ENCODE measurements at places on chromosomes 1 and 21.
A peak's percentile ranks its signal among the peaks of the same experiment; 100 is the strongest.

GRCh38 chr1:77978969-77979876, at the start of gene FUBP1:
TSS of gene FUBP1 (minus strand) at chr1:77979072. CDS start at chr1:77979004, 68 bp downstream.
- DNase-seq = peak; percentile 95

DNA sequence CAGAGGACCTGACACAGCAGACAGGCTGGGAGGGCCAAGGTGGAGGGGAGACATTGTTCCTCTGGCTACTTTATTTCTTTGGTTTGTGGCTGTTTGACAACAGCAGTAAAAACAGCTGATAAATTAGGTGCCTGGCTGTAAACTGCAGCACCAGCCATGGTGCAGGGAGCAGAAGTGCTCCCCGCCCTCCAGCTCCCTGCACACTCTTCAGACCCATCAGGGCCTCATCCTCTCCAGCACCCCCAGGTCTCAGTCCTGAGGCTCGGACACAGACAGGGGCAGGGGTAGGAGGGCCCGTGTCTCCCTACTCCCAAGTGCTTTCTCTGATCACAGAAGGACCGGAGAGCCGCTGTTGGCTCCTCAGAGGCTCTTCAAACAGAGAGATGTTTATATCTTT, 17.7 kb upstream of the LRRN2 start:
- no peak for DNase-seq

DNA sequence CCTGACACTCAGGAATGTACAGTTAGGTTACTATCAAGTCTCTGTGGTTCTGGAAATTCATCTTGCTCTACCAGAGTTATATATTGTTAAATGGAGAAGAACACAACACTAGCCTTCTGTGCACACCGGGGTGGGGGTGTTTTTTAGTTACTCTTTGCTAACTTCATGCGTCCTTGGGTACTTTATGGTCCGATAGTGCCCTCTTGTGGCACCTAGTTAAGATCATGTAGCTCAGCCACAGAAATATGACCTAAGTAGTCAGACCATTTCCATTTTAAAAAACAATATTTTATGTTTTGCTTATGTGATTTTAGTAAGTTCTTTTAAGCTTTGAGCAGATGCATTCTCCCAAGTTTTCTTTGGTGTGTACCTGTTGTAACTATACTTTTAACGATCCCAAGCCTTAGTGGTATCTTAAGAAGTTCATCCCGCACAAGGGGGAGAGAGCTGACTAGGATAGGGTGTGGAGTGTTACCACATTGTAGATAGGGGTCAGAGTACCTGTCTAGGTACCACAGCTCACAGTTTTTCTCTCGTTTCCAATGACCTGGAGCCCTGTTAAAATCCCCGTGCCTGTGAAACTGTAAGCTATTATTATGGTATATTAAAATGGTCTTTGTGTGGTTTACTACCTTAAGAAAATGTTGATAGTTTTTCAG, 20.6 kb upstream of the SH3D21 start:
- peak; percentile 59 for DNase-seq

DNA sequence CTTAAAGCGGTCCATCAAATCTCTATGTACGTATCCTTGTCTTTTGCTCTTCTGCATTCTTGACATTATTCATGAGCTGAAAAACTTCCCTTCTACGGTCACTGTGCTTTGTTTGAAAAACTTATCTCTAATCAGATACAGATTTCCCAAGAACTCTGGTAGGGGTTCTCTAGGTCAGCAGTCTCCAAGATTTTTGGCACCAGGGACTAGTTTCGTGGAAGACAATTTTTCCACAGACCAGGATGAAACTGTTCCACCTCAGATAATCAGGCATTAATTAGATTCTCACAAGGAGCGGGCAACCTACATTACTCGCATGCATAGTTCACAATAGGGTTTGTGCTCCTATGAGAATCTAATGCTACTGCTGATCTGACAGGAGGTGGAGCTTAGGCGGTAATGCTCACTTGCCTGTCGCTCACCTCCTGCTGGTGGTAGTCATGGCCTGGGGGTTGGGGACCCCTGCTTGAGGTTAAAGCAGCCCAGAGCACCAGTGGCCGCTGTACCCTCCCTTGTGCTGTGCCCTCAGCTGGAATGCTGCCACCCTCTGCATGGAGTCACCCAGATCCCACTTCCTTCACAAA, 30.8 kb downstream of the AK2 start:
- no peak for DNase-seq

GRCh38 chr1:12617511-12617900, 504 bp downstream of the DHRS3 start:
- no peak for DNase-seq

DNA sequence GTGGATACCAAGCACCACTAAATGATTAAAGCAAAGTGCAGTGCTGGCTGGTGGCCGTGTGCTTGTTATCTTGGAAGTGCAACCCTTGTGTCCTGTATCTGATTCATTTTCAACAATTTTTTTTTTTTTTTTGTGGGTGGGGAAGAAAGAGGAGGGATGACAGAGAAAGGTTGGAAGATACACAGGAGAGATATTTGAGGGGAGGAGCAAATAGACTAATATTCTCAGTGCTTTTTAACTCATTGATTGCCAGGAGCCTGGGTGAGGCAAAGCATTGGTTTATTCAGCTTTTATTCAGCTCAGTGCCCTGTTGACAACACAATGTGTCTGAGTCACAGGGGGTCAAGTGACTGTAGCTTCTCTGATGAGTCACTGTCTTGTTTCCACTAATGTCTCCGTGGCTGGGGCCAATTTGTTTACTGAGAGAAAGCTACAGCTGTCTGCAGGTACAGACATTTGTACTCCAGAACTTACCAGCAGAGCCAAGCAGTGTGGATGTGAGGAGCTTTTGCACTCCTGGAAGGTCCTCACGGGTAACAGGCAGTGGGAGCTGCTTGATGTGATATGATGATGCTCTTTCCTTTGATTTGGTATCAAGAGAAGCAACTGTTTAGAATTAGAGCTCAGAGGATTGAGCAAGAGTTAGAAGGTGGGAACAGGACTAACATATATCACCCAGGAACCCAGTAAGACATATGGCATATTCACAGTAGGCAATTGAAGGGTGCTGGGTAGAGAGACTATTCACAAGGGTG, 23.6 kb upstream of the DNM3 start:
- no peak for DNase-seq

- DNase-seq = no peak
Measured at GRCh38 chr1:47388030-47388890, 27.8 kb upstream of the FOXE3 start.

GRCh38 chr1:96840396-96840795, 118.8 kb downstream of the PTBP2 start:
- no peak for DNase-seq

DNA sequence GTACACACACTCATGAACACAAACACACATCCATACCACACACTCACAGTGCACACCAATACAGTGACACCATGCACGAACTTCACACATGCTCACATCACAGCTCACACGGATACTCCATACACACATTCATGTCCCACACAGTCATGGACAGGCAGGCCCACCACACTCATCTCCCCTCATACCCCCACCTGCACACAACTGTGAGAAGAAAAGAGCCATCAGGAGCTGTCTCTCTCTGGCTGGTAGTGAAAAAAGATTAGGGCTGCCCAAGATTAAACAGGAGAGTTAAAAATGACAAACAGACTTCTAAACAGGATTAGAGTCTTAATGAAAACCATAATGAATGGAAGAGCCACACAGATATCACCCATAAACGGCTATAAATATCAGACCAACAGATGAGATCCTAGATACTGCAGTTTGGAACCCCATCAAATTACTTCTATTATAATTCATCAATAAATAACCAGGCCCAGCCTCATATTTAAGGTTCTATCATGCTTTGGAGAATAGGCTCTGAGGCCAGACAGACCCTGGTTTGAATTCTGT, 122.3 kb downstream of the PLXNA2 start:
- DNase-seq = no peak

- no peak for DNase-seq
Measured at GRCh38 chr21:24007592-24007991, 1599.7 kb downstream of the MRPL39 start.

DNA sequence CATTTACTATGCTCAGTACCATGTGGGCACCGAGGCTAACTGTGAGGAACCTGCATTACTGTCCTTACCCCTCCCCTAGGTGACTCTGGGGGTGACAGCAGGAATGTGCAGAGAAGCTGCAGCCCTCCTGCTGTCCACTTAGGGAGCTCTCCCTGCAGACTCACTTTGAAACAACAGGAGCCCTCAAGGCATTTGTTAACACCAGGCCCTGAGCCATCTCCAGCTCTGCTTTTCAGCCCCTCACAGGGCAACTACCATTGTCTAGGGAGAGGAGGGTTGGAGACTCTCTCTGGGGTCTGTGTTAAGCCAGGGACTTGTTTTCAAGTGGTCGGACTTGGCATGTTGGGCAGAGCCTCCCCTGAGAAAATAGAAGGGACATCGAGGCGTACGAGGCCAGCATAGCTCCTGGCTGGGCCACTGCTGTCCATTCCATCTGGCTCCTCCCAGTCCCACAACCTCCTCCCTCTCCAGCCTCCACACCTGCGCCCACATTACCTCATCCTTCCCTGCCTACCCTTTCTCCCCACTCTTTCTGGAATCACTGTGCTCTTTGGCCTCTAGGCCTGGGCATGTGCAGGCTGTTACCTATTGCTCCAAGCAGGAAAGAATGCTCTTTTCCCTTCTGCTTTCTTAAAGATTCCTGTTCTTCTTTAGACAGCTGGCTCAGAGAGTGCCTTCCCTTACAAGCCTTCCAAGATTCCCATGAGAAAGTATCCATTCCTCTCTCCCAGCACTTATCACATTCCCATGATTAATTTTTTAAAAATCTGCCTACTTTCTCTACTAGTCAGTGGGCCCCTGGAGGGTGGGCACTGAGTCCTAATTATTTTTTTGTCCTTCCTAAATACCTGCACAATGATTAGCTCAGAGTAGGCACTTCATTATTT, 102.7 kb upstream of the GCLM start:
- no peak for DNase-seq

GRCh38 chr1:245108246-245108645, 46.5 kb upstream of the KIF26B start:
- DNase-seq = no peak

DNA sequence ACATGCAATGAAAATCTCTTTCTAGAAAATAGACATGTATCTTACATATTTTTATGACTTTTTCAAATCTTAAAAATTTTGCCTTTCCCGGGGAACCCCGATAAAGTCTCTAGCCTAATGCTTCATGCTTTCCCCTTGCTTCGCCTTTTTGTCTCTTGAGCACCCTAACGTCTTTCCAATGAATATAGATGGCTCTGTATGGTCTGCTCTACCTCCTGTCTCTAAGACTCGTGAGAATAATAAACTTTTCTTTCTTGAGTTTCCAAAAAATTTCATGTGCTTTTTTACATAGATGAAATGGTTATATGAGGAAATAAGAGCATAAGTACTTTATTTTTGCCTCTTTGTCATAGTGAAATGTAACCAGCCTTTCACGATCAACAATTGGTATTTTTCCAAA, 202.6 kb downstream of the PDE4B start:
- DNase-seq = no peak

GRCh38 chr1:23591460-23592208, 32.3 kb upstream of the ID3 start:
- DNase-seq = no peak

- DNase-seq = no peak
Measured at GRCh38 chr1:60059468-60059867, 14.1 kb downstream of the C1orf87 start.

DNA sequence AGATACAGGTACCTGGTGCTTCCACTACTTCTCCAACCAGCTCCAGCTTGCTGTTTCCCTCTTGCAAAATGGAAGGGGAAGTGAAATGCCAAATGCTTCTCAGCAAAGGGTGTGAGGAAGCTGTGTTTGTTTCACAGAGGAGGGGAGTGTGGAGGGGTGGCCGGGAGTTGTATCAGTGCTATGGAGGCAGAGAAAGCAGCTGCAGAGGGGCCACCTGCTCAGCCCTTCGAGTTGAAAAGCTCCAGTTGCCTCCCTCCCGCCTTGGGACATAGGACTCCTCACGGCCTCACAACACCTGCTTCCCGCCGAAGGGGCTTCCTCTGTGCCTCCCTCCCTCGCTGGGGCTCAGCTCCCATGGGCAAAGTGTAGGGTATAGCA, 12.1 kb upstream of the LINGO4 start:
- no peak for DNase-seq

- DNase-seq = no peak
Measured at GRCh38 chr1:6985549-6986276, 200.5 kb downstream of the CAMTA1 start.

GRCh38 chr1:240465531-240465940, 146.4 kb downstream of the GREM2 start:
- no peak for DNase-seq

DNA sequence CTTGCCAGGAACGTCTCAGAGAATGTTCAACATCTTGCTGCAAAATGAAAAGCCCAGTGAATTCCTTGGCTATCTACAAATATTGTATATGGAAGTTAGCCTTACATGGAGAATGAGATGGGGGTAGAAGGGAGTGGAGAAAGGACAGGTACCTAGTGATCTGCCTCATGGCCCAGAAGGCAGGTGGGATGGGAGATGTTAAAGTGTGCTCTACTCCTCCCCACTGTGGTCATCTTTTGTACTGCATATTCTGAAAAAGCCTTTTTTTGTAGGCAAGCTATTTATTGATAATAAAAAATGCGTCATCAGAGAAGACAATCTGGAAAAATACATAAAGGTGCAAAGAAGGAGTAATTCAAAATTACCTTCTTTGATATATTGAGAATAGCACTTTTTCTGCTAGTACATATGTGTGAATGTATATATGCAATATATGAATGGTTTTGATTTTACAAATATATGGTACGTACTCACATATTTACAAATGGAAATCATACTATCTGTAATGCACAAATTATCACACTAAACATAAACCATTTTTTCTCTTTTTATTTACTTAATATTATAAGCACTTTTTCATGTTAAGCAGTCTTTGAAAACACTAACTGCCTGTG, 19.1 kb upstream of the SLC5A9 start:
- DNase-seq = no peak

GRCh38 chr1:21937372-21938121, 437 bp upstream of the HSPG2 start:
- peak; percentile 45 for DNase-seq

GRCh38 chr1:221200464-221200863, 321.2 kb downstream of the HLX start:
- DNase-seq = no peak

DNA sequence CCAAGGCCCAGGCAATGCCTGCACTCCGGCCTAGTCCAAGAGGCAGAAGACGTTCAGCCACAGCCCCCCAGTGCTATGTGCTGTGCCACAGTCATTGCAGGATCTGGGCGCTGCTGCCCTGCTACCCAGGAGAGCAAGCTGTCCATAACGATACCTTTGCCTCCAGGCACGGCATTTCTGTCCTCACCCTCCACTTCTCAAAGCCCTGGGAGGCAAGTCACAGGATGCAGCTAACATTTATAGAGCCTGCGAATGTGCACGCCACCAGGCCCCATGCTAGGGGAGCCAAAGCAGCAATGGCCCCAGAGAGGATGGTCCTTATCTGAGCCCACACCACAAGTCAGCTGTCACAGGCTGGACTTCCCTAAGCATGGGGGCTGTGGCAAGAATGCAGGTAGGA, 13.8 kb downstream of the LRP8 start:
- DNase-seq = no peak

GRCh38 chr21:33954395-33954794, 38.8 kb upstream of the ATP5PO start:
- no peak for DNase-seq
